ENCODE measurements at places on chromosomes 12 and 14.

DNA sequence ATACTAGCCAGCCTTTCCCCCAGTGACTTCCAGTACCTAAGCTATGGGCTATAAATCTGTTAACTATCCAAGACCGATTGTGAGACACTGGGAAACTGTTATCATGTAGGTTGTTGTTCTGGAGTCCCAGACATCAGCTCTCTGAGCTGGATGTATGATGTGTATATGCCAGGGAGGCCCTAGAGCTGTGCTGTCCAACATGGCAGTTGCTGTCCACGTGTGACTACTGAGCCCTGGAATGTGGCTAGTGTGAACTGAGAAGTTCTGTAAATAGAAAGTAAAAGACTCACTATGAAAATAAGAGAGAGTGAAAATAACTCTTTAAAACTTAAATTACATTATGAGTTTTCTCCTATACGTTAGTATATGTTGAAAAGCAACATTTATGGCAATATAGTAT lies 755.8 kb upstream of the FBXO33 start:
- no peak for DNase-seq

DNA sequence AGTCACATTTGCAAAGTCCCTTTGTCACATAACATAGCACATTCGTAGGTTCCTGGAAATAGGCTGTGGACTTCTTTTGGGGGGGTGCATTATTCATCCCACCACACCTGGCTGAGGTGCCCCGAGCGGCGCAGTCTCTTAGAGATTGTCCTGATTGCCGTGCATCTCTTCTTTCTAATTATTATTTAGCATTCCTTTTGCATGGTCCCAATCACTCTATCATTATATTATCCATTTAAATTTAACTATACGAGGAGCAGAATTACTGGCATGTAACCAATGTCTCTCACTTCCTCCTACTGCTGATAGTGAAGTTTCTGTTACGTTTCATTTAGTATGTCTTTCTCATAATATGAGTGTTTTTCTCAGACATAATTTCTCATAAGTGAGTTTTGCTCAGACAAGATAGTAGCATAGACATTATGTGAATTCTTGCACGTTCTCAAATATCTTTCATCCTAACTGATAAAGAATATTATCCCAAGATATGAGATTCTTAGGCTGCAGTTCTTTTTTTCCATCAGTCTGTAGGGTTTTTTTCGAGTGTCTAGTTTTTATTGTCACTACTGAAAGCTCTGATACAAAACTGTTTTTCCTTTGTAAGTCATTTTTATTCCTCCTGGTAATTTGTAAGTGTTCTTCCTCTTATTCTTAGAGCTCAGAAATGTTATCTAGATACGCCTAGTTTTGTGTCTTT lies 444.3 kb downstream of the NELL2 start:
- DNase-seq, result no peak

- peak; percentile 52 for DNase-seq
Measured at GRCh38 chr12:70070494-70071007, 172.7 kb upstream of the CNOT2 start.

DNA sequence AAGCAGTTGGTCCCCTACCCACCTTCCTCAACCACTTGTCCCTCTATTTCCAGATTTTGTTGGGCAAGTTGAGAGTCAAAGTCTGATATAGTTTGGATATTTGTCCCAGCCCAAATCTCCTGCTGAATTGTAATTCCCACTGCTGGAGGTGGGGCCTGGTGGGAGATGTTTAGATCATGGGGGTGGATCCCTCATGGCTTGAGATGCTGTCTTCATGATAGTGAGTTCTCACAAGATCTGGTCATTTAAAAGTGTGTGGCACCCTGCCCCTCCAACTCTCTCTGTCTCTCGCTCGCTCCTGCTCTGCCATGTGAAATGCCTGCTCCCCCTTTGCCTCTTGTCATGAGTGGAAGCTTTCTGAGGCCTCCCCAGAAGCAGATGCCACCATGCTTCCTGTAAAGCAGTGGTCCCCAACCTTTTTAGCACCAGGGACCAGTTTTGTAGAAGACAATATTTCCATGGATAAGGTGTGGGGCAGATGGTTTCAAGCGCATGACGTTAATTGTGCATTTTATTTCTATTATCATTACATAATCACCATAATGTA lies 37.3 kb upstream of the BCL11B start:
- DNase-seq, result no peak

DNA sequence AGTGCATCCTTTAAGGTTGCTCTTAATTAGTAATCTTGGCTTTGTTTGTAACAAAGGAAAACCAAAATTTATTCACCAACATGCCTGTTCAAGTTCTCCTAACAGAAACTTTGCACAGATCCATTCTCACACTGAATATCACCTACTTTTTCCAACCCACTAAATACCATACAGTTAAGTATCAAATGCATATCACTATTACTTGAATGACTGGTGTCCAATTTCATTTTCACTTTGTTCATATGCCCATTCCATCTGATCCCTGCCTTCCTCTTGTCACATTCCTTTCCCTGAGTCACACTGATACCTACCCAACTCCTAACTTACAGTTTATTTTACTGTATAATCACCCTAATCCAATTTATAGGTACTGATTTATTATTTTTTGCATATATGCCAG lies 286.4 kb downstream of the NELL2 start:
- DNase-seq, result no peak

DNA sequence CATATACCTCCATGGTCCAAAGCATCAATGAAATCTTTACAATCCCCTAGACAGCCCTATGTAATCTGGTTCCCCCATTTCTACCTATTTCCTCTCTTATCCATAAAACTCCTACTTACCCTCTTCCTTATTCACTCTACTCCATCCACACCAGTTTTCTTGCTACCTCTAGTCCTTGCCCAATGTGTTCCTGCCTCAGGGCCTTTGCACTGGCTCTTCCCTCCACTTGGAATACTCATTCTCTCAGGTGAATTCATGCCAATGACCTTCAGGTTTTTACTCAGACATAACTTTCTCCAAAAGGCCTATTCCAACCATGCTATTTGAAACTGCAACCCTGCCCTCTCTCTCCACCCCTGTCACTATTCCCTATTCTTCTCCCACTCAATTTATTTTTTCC lies 138.7 kb upstream of the KRR1 start:
- no peak for DNase-seq

DNA sequence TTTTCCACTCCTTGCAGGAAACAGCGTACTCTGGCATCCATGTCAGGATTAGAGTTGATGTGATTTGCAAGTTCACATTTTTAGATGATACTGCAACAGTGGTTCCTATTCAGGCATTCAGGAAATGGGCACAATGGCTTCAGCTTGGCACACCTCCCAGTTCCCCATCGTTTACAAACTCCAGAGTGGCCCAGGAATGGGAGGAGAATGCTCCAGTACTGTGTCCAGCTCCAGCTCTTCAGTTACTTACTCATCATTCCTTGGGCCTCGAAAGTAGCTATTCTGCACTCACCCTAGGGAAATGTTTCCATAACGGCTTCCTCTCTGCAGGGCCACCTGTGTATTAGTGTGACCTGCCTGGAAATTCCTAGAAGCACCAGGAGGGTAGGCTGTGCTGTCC lies 239.7 kb upstream of the RGS6 start:
- no peak for DNase-seq

DNA sequence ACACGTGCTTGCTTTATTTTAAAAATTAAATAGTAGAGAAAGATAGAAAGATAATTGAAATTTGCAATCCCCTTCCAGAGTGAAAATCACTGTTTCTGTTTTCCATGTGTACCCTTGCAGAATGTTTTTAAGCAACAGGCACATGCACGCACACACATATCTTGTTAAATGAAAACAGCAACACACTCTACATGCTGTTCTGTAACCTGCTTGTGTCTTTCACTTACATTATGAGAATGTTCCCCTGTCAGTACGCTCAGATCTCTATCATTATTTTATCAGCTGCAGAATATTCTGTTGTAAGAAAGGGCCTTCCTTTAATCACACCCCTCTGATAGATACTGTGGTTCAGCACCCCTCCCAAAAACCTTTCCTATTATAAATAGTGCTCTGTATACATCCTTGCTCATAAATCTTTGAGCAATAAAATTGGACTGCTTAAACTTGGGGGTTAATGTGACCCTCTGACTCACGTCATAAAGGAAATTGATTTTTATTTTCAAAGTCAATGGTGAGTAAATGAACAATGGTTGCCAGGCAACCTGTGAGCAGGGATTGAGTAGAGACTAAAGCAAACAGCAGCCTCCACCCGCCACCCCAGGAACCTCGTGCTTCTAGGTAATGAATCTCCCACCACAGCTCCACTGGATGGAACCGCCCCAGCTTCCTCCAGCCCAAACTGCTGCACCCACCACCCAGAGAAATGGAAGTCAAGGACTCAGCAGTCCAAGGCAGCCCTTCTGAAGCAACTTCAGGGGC lies 31.9 kb upstream of the CHGA start:
- peak; percentile 70 for DNase-seq

DNA sequence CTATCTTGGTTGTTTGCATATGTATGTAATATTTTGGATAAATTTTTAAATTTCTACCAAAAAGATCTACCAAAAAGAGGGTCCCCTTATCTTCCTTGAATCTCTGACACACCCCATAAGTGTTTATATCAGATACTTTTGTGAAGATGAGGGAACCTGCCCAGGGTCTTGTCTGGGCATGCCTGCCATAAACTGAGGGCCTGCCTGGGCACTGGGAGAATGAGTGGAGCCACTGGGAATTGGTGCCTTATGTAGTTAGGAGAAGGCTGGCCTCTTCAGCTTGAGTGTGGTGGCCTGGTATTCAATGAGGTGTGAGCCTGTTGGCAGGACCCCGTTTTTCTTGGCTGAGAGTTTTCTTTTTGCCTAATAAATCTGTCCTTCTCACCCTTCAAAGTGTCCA lies 46.5 kb downstream of the OR9K2 start:
- DNase-seq, result no peak

DNA sequence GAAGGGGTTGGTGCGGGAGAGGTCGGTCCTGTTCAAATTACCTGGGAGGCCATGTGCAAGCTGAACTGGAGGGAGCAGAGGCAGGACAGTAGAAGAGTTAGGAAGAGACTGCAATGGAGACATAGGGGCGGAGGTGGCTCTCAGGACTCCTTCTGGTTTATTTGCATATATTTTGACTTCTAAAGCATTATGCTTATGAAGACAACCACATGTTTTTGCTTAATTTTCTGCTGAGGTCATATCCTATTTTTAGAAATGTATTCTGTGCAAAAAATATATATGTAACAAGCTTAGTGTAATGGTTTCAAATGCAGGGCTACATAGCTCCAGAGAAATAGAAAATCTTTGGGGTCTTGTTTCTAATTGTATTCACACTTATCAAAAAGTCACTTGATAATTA lies 137.0 kb upstream of the MDM1 start:
- no peak for DNase-seq

- DNase-seq, result no peak
Measured at GRCh38 chr14:67610491-67610890, 9.2 kb upstream of the ARG2 start.

GRCh38 chr12:109541413-109541726 lies 31.9 kb downstream of the MMAB start:
- no peak for DNase-seq

GRCh38 chr12:9204380-9204779 lies 3.8 kb downstream of the PZP start:
- no peak for DNase-seq

GRCh38 chr12:50626026-50626425 lies 121.2 kb downstream of the DIP2B start:
- DNase-seq, result no peak

DNA sequence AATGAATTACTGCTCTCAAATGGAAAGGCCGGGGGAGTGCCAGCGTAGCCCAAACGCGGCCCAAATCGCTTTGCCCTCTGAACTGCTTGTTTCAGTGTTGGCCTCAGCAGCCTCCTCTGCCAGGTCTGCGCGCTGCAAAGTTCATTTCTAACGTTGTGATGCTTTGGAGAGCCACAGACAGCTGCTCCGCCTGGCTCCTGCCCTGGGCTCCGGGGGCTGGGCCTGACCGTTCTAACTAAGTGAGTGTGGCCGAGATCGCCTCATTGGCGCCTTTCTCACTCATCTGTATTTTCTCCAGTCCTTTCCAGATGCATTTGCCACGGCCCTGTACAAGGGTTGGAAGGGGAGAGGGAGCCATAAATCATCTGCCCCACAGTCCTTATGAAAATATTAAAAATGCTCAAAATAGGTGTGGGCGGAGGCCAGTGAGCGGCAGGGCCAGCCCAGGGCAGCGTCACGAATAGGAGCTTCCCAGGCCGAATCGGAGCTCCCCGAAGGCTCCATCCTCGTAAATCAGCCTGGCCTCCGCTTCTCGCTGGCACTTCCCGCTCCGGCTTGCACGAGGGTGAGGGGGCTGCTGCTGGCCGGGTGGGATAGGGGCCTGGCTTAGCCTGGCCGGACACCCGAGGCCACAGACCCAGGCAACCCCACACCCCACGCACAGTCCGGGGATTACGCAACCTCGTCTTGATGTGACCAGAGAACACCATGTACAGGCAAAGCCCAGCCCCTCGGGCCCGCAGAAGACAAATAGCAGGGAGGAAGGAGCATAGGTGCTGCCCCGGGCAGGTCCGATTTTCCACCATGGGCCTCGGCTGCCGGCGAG lies 196.6 kb upstream of the DIO3 start:
- DNase-seq, result no peak

- DNase-seq, result no peak
Measured at GRCh38 chr14:98893675-98894074, 378.3 kb downstream of the BCL11B start.

GRCh38 chr14:76834241-76834661 lies 8.0 kb downstream of the LRRC74A start:
- no peak for DNase-seq

DNA sequence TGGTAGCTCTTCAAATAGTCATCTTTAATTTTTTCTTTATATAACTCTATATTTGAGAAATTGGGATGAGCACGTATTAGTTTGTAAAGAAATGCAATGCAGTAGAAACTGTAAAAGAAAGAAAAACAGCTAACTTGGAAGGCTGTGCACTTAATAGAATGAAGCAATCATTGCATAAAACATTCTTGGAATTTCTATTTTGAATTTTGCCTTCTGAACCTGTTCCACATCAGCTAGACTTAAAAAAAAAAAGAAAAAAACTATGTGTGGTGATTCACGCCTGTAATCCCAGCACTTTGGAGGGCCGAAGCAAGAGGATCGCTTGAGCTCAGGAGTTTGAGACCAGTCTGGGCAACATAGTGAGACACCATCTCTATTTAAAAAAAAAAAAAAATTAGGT lies 29.4 kb downstream of the SCN8A start:
- DNase-seq, result no peak

GRCh38 chr12:92492291-92492690 lies 210.5 kb upstream of the PLEKHG7 start:
- DNase-seq, result no peak

- no peak for DNase-seq
Measured at GRCh38 chr14:68759017-68759560, 33.8 kb downstream of the ZFP36L1 start.

- DNase-seq, result no peak
Measured at GRCh38 chr14:105709281-105710118, 183.1 kb downstream of the TMEM121 start.

- DNase-seq, result peak; percentile 54
Measured at GRCh38 chr14:100108042-100108825, 43.0 kb downstream of the EVL start.

- no peak for DNase-seq
Measured at GRCh38 chr14:94470311-94470710, 5.7 kb downstream of the SERPINA9 start.

- DNase-seq, result no peak
Measured at GRCh38 chr14:76715511-76716081, 45.7 kb upstream of the VASH1 start.

Measured in NCI-H510A treated with DMSO at 0.1 percent for 48 hours (cell line).